ENCODE measurements at places on chromosomes 5 and 9.

- no peak for DNase-seq
Observed at GRCh38 chr5:154944716-154945115, 3.8 kb downstream of the MRPL22 start.

GRCh38 chr9:131747352-131747751 is 7.5 kb upstream of the RAPGEF1 start:
- no peak for DNase-seq

GRCh38 chr5:83244516-83244915 is 167.2 kb downstream of the XRCC4 start:
- DNase-seq: no peak

GRCh38 chr5:122611406-122611805 is 163.5 kb upstream of the SNX2 start:
- DNase-seq: no peak

- DNase-seq: no peak
Observed at GRCh38 chr5:2739360-2740050, 12.0 kb downstream of the IRX2 start.

GRCh38 chr5:42494414-42494813 is 71.2 kb downstream of the GHR start:
- no peak for DNase-seq

GRCh38 chr9:86470326-86470725 is 116.1 kb upstream of the TUT7 start:
- DNase-seq: no peak

- DNase-seq: no peak
Observed at GRCh38 chr9:110784309-110784708, 115.7 kb downstream of the MUSK start.

- no peak for DNase-seq
Observed at GRCh38 chr9:1771094-1771789, 243.9 kb upstream of the SMARCA2 start.

- no peak for DNase-seq
Observed at GRCh38 chr5:179509239-179509638, 41.1 kb upstream of the RUFY1 start.

All from esophagus squamous epithelium (tissue), 5 donors.